ENCODE measurements at places on chromosomes 2 and 18.

- no peak for DNase-seq
These were observed 88.6 kb upstream of the B3GNT7 start for GRCh38 chr2:231306791-231307393.

DNA sequence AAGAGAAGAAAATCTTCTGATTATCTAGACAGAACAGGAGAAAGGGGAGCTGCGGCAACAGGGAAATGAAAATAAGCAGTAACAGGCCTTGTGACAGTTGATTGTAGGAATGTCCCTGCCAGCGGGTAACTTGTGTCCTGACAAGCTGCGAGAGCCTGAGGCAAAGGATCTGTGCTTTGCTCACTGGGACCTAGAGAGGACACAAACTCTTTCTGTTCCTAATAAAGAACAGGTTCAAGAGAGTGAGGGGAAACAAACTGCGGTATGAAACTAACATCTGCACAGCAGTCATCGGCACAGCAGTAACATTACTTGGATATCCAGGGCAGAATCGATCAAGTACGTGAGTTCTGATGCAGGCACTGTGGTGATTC is 103.7 kb upstream of the THOC1 start:
- no peak for DNase-seq

DNA sequence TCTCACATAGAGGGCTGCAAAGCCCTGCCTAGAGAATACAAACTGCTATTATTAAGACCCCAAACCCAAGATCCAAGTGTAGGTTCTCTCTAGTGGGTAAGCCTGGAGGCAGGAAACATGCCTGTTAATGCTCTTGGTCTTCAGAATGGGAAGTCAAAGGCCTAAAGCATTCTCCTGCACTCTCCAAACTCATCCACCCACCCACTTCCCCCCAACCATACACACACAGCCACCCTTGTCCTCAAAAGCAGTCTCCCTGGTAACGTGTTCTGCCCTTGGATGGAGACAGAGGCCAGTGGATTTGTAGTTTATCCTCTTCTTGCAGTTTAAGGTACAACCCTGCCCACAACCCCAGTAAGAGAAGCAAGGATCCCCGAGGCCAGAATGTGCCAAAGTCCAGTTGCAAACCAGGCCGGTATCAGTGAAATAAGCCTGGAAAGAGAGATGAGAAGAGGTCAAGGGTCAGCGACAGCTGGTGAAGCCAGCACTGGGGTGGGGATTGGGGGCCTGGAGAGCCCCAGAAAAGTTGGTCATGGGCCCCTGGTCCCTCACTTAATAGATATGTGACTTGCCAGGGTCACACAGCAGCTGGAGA is 23.0 kb downstream of the TMEM247 start:
- DNase-seq, result no peak

- no peak for DNase-seq
These were observed 9.3 kb upstream of the TSN start for GRCh38 chr2:121746071-121746578.

DNA sequence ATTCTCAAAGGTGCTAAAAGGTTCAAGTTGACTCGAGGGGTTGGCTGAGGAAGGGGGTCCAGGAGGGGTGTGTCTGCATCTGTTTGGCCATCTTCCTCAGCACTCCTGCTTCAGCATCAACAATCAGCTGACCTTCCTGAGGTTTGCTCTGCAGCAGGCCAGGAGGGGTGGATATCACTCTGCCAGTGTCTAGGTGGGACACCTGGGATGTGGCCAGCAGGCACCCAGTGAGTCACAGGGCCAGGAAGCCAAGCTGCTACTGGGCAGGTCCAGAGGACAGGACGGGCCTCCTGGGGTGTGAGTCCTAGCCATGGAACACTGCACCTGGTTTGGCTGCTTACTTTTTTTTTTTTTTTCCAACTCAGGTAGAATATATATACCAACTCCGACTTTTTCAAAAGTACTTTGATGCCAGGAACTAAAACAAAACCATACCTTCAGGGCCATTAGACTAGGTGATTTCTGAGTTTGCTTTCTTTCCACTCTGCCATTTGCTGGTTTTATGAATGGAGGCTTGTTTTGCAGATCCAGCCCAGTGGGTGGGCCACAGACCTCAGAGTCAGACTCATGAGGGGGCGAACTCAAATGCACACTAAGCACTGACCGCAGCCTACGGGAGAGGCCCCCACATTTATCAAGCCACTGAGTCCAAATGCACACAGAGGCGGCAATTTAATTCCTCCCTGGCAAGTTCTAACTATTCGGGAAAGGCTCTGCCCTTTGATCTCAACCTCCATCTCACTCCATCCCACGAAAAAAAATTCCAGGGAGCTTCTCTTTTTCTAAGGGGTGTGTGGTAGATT is 76.0 kb downstream of the UXS1 start:
- no peak for DNase-seq

- no peak for DNase-seq
These were observed 436.4 kb downstream of the EIPR1 start for GRCh38 chr2:2941205-2941604.

- peak; percentile 32 for DNase-seq
These were observed 40.6 kb downstream of the GREB1 start for GRCh38 chr2:11574176-11575046.

DNA sequence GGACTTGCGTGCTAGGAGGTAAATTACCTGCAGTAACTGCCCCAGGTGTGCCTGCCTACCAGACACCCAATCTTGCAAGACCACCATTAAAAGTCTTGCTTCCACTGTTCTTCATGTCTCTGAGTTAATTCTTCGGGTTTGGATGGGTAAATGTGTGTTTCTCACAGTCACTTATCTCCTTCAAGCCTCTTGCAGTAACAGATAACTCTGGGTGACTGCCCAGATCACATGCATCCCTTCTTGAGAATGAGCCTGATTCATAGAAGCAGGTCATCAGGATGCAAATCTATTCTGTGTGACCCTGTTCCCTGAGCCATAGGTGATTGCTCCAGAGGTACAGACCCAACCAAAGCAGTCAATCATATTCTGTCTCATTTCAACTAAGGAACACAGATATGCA is 194.6 kb downstream of the METTL4 start:
- DNase-seq, result no peak

- peak; percentile 44 for DNase-seq
These were observed 72.9 kb downstream of the C1QL2 start for GRCh38 chr2:119085613-119086012.

DNA sequence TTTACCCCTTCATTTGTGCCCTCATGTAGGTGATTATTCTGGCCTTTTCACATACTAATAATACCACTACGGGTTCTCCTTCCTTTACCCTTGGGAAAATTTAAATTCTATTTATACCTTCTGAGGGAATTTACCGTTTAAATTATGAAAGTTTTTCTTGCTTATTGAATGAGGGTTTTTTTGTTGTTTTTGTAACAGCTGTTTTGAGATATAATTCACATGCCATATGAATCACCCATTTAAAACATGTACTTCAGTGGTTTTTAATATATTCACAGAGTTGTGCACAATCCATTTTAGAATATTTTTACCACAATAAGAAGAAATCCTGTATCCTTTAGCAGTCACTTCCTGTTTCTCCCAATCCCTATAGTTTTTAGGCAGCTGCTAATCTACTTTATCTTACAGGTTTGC is 54.7 kb downstream of the EML4 start:
- peak; percentile 54 for DNase-seq

- DNase-seq, result no peak
These were observed 210.7 kb downstream of the MTX2 start for GRCh38 chr2:176479961-176480360.

- peak; percentile 22 for DNase-seq
These were observed 577 bp upstream of the TANC1 start for GRCh38 chr2:158967731-158968395.

DNA sequence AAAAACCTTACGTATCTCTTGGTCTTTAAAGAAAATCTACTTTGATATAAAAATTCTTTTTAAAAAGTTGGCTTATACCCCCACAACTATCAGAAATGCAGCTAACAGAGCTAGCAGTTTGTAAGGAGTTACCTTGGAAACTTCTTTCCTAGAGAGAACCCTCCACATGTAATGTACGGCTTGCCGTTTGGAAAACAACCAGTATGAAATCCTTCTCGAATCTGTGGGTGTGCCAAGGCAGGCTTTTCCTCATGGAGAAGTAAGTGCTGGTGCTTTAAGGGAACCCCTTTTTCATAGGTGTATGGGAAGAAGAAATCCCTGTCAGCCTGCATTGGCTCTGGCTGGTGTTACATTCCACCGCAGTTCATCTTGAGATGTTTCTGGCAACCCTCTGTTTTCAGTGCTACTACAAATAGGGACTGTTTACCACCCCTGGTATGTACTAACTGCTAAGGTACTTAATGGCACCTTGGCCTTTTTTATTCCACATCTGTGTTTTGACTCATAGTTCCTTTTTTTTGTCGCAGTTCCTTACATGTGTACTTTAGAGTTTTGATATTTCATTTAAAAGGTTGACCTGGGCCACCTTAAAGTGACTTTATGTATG is 248.4 kb downstream of the FHOD3 start:
- DNase-seq, result no peak

- peak; percentile 94 for DNase-seq
These were observed 102.7 kb upstream of the SMAD2 start for GRCh38 chr18:48032876-48033789.

- no peak for DNase-seq
These were observed 195.4 kb upstream of the CWC22 start for GRCh38 chr2:180202467-180202951.

GRCh38 chr2:116724550-116724949 is 1089.9 kb upstream of the DDX18 start:
- peak; percentile 0 for DNase-seq

GRCh38 chr2:6370753-6371551 is 494.8 kb downstream of the CMPK2 start:
- no peak for DNase-seq

DNA sequence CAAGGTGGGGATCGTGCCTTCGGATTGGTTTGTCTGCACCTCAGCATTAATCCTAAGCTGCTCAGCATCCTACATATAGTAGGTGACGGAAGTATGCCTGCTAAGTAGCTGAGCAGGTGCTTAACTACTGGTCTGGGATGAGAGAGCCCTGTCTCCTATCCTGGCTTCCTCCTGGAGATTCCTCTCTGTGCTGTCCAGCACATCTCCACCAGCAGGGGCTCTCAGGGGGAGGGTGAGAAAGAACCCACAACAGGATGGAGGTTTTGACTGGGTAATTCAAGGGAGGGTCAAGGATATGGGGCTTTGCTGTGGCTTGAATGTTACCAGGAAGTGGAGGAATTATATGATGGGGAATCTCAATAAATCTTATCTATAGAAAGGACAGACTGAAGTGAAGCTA is 45.4 kb upstream of the KIF5C start:
- no peak for DNase-seq

- DNase-seq, result no peak
These were observed 123.1 kb downstream of the RTTN start for GRCh38 chr18:70082430-70082829.

DNA sequence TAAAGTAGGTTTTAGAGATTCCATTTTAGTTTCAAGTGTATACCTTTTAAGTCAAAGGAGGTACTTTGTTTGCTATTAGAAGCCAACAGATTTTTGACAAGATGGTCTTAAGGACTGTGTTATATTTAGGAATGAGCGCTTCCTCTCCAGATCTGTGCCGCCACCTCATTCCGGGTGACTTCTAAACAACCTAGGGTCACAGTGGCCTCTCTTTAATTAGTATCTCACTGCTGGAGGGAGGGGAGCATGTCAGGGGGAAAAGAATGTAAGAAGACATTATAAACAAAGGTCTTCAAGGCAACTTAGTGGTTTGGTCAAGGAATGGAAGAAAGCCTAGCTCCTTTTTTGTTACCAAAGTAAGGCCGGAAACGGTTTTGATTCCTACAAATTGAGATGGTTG is 67.0 kb downstream of the RBMS1 start:
- no peak for DNase-seq

- peak; percentile 82 for DNase-seq
These were observed 12.5 kb upstream of the HNRNPLL start for GRCh38 chr2:38615237-38615636.

DNA sequence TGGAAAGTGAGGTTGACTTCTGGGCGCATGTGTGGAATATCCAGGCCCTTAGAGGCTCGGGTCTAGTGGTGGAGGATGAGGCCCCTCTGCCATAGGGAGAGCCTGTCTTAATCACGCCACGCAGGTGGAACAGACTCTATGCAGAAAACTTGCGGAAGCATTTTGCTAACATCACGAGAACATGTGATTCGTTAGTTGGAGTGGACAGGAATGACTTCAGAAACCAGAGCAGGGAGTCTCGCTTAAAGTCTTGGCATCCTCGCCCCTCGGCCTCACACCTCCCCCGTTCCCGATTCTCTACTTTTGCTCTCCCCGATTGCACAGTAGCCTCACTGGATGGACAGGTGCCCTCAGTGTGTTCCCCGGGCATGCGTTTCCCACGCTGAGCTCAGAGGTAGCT is 333.4 kb downstream of the GBX2 start:
- no peak for DNase-seq

DNA sequence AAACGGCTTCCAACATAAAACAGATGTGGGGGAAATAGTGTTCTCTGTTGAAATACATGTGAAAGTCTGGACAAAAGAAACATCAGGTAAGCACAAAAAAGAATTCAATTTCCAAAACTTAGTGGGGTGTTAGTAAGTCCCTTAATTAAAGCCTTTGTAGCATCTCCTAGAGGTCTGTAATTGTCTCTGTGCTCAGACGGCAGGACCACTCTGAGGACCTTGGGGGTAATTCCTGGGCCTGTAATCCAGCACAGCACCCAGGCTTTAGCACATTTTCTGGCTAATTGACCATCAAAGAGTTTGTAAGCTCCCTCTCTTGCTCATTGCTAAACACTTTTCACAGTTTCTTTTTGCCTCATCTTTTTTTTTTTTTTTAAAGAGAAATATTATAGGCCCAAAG is 80.3 kb downstream of the FARSB start:
- DNase-seq, result no peak

GRCh38 chr2:20350753-20351554 is at the start of gene PUM2:
Gene PUM2, minus strand, starts transcription at chr2:20350844. Its CDS starts 23,484 bp downstream, at chr2:20327360.
- DNase-seq, result peak; percentile 95

DNA sequence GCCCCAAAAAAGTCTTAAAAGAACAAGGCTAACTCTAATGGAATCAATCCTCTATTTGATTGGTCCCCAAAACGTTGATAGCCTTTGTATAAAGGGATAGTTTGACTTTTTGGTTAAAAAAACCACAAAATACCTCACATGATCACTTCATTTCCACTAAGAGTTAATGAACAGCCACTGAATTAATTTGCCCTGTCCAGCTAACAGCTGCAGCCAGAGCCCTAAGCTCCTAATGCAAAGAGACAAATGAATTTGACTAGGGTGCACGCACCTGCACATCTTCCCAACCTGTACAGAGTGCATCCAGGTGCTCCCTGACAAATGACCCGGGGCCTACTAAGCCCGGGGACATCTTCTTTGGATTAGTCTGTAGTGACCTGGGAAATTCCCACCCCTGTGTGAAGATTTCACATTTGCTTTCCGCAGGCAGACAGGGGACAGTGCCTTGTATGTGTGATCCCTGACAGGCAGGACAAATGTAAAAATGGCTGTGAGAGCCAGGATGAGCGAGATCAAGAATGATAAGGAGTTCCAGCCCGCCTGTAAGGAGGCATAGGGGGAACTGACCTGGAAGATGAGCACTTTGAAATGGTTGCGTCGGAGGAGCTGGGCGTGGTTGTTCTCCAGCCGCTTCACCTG is 893 bp downstream of the CAVIN2 start:
- no peak for DNase-seq

DNA sequence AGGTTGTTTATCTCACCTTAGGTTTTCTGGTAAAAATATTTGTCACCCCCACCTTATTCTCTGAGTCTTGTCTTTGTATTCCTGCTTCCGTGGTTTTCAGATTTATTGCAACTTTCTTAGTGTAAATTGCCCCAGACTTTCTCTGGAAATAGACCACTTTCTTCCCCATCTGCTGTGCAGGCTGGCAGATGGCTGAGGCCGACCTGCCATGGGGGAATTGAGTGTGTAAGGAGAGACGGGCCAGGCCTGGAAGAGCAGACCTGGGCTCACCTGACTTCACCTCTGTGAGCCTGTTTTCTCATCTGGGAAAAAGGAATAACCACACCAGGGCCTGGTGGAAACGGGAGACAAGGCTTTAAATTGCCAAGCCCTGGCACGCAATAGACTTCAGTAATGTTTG is 44.9 kb downstream of the ACKR3 start:
- no peak for DNase-seq

Data from amniotic epithelial cell (primary cell).